ENCODE measurements at places on chromosomes 16 and 17.
A peak's percentile ranks its signal among the peaks of the same experiment; 100 is the strongest.

DNA sequence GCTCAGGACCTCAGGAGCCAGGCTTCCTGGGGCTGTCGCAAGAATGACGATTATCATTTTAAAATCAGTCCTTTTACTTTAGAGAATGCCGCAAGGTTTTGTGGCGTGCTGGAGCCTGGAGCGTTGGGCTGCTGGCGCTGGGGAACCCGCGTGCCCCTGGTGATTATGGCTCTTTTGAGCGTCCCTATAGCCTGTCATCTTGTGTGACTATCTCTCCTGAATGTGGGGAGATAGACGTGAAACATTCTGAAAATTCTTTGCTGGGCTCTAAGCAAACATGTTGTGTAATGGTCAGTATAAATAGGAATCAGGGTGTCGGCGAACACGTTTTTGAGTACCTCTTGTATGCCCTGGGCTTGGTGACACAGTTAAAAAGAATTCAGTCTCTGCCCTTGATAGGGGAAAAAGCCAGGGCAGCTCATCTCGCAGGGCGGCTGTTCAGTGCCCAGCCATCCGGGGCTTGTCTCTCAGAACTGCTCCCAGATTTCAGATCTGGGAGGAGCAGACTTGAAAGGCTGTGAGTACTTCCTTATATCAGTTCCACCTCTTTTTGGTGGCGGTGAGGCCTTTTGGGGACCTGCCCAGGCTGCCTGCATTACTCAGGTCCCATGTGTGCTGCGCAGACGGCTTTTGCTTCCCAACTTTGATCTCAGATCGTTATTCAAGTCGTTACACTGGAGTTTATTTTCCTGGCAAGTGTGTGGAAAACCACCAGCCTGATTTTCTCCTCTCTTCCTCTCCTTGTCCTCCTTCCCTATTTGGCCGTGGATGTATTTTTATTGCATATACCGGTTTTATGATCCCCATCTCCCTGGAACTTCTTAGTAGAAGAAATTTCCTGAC is 973 bp downstream of the SLC7A6 start:
- DNase-seq = peak; percentile 52

GRCh38 chr17:71941920-71942319 is 178.9 kb upstream of the SOX9 start:
- DNase-seq = no peak

GRCh38 chr17:50603340-50603739 is 31.3 kb upstream of the ABCC3 start:
- DNase-seq = no peak

DNA sequence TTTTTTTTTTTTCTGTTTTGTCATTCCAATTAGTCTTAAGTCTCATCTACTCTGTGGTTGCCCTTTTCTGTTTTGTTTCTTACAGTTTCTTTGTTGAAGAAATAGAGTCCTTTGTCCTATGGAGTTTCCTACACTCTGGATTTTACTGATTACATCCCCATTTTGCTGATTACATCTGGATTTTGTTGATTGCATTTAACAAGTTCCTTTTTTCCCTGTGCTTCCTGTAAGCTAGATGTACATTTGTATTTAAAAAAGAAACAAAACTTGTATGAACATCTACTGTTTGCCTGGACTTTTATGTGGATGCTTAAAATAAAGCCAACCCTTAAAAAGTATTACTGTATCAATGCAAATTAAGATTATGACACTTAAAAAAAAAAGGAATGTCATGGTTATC is 147.6 kb downstream of the CHD9 start:
- DNase-seq = peak; percentile 55

DNA sequence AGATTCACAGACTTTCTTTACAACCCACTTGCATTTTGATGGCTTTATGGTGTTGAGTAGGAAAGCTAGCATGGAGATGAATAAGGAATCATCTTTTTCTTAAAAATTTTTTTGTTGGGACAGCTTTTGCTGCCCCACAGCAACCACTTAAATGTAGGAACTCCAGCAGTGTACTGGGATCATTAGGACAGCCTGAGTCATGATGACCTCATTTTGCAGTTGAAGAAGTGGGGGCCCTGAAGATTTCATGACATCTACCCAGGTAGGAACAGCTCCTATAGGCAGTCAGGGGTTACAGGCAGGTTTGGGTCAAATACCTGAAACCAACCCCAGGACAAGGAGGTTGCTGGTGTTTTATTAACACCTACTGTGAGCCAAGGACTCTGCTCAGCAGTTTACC is 2.1 kb downstream of the METTL22 start:
- DNase-seq = peak; percentile 37

DNA sequence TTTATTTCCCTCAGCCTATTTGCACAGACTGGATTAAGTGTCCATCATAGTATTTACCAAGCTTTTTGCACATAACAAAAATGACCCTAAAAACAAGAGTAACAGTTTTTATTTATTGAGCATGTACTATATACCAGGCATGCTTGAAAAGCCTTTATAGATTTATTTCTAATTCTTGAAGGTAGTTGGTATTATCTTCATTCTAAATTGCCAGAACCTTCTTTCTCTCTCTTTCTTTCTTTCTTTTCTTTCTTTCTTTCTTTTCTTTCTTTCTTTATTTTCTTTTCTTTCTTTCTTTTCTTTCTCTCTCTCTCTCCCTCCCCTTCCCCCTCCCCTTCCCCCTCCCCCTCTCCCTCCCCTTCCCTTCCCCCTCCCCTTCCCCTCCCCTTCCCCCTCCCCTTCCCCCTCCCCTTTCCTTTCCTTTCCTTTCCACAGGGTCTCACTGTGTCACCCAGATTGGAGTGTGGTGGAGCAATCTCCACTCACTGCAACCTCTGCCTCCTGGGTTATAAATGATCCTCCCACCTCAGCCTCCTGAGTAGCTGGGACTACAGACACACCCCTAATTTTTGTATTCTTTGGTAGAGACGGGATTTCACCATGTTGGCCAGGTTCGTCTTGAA is 310.9 kb upstream of the RBFOX1 start:
- DNase-seq = no peak

DNA sequence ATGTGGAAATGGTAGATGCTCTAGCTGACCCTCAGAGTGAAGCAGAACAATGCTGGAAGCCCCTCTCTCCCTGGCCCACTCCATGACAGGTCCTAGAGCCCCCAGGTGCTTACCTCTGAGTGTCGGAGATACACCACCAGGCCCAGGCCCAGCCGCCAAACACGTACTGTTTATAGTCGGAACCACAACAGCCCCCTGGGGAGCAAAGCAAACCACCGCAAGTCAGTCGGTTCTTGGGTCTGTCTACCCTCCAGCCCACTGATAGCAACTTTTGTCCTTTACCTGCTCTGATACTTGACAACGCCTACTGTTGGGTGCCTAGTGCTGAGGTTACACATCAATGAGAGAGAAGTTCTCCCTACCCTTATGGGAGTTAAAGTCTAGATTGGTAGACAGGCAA is 8.7 kb downstream of the FLOT2 start:
- DNase-seq = no peak

DNA sequence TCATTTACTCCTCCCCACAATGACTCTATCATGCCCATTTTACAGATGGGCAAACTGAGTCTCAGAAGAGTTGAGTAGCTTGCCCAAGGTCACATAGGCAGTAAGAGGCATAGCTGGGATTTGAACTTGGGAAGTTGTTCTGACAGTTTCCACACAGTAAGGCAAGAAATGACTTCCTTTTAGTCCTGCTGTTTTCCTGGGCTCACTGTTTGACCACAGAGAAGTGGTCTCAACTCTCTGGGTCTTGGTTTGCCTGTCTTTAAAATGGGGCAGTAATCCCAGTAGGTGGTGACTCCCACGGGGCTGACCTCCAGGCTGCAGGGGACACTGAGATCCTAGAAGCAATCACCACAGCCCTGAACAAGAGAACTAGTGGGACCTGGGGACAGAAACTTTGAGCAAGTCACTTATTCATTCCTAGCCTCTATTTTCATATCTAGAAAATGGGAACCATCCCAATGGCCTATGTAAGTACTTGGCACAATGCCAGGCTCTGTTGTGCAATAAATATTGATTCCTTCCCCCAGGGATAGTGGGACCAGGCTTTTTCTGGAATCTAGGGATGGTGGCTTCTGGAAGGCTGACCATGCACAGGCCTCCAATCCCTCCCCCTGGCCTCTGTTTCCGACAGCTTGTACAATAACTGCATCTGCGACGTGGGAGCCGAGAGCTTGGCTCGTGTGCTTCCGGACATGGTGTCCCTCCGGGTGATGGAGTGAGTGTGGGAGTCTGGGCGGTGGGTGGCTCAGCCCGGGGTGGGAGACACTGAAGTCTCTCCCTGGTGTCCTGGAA is 20.5 kb downstream of the DEXI start:
- DNase-seq = peak; percentile 52

DNA sequence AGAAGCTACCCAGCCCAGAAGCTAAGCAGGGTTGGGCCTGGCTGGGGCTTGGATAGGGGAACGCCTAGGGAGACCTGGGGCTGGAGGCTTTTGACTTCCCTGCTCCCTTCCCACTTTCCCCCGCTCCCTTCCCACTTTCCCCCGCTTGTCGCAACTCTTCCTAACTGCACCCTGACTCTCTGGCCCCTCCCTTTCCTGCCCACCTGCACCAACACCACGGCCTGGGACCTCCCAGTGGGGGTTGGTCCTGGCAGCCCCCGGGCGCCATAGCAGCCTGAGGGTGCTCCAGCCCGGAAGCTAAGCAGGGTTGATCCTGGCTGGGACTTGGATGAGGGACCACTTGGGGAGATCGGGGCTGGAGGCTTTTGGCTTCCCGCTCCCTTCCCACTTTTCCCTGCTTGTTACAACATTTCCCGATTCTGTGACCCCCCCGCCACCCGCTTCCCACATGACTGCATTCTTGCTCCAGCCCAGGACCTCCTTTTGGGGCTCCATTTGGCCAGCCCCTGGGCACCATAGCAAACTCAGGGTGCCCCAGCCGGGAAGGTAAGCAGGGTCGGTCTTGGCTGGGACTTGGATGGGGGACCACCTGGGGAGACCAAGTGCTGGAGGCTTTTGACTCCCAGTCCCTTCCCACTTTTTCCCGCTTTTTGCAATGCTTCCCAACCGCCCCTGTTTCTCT is 2287.0 kb downstream of the TP53TG3F start:
- DNase-seq = no peak

DNA sequence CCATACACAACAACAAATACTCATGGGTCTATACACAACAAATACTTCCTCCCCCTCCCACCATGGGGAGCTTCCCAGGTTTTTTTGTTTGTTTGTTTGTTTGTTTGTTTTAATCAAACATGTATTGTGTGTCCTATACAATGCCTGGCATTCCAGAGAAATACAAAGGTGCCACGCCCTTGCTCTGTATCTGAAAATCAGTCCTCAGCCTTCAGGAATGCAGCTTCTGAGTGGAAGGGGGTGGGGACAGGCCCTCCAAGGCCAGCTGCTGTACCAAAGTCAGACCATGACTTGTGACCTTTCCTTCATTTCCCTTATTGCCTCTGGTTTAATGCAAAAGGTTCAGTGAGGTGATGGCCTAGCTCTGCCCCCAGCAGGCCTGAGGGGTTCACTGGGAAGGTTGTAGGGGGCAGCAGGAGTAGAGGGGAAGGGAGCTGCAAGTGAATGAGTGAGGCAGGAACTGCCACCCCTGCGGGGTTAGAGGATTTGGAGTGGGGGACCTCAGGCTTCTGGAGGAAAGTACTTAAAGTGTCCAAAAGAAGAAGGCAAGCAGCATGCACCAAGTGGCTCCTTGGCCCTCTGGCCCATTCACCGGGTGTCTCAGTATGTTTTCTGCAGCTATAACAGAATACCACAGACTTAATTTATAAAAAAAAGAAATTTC is 105.2 kb downstream of the CLEC16A start:
- no peak for DNase-seq

DNA sequence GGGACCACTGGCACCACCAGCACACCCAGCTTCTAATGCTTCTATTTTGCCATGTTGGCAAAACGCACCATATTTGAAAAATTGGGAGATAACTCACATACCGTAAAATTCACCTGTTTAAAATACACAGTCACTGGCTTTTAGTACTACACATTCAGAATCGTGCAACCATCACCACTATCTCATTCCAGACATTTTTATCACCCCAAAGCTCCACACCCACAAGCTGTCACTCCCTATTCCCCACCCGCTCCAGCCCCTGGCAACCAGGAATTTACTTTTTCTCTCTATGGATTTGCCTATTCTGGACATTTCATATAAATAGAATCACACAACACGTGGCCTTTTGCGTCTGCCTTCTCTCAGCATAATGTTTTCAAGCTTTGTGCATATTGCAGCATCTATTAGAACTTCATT is 25.0 kb downstream of the PPL start:
- DNase-seq = no peak

DNA sequence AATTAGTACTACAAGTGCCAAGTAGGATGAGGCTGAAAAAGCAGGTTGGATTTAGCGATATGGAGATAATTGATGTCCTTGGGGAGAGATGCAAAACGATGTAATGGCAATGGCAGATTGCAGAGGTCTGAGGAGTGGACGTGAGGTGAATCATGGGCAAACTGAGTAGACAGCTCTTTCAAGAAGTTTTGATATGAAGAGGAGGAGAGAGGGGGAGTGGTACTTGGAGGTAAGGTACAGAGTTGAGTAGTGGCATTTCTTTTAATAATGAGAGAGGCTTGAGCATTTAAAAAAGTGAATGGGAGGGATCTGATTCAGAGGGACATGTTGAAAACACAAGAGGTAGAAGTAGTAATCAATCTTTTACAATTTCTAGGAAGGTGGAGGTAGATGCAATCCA is 17.7 kb upstream of the VPS4A start:
- no peak for DNase-seq

DNA sequence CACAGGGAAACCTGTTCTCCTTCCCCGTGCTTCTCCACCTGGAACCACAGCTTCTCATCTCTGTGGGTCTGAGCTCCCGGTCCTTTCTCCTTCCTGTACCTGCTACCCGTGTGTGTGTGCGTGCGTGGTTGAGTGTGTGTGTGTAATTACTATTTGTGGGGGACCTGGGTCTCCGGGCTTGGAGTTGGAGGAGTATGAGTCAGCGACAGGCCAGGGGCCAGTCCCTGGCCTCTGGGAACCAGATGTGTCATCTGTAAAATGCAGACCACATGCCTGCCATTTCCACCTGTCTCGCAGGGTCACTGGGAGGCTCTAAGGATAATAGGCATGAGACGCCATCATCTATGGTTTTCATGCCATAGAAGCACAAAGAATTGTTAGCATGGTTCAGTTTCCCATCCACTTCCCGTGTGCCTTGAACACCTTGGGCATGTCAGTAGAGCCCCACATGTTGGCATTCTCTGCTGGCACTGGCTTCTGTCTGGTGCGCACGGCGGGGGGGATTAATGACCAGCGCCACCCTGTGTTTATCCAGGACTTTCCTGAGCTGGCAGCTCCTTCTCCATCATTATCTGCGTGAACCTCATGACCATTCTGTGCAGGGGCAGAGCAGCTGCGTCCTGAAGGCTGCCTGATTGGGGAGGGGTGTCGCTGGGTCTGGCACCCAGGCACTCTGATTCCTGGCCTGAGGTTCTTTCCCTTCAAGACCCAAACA is 1.5 kb downstream of the ZNF205 start:
- DNase-seq = no peak

- no peak for DNase-seq
Observed at GRCh38 chr16:78390508-78391324, 291.3 kb downstream of the WWOX start.

DNA sequence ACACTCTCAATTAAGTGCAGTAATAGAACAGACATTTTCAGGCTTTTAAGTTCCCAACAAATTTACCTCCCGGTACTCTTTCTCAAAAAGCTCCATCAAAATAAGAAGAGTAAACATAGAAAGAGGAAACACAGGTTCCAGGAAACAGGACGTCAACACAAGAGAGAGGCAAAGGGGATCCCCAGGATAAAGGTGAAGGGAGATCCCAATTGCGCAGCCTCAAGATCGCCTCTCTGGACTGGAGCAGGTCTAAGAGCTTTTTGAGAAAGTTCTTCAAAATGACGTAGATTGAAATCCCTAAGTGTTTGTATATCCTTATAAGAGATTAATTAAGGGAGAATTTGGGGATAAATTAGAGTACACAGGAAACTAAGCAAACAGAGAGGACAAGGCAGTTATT is 3.9 kb upstream of the FXR2 start:
- no peak for DNase-seq

- DNase-seq = no peak
Observed at GRCh38 chr16:75007443-75007842, 8.6 kb downstream of the ZNRF1 start.

Measured in inflammatory macrophage treated with lipopolysaccharide for 4 hours (primary cell).